ENCODE measurements at places on chromosomes 16 and 17.

DNA sequence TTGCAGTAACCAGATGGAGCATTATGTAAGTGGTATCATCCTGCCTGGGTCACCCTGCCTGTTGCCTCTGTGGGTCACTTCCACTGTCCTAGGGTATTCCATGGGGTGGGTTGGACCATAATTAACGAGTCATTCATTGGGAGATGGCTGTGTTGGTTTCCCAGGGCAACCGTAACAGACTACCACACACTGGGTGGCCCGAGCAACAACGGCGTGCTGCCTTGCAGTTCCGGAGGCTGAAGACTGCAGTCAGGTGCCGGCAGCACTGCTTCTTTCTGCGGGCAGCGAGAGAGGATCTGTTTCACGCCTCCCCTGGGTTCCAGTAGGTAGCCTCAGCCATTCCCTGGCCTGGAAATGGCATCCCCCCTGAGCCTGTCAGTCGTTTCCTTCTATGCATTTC is 28.9 kb upstream of the CMIP start:
- no peak for DNase-seq

DNA sequence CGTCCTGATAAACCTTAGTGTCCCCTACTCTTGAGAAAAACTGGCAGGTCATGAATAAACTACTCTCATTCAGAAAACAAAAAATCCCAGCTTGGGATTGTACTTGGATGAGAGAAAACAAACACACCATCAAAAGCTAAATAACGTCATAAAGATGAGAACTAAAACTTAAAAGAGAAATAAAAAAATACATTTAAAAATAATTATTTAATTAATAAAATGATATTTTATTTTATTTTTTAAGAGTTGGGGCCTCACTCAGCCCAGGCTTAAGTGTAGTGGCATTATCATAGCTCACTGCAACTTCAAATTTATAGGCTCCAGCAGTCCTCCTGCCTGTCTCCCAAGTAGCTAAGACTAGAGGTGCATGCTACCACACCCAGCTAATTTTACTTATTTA is 125.4 kb upstream of the CA10 start:
- DNase-seq: no peak

GRCh38 chr17:76556765-76557367 is 17.0 kb downstream of the PRCD start:
- no peak for DNase-seq

DNA sequence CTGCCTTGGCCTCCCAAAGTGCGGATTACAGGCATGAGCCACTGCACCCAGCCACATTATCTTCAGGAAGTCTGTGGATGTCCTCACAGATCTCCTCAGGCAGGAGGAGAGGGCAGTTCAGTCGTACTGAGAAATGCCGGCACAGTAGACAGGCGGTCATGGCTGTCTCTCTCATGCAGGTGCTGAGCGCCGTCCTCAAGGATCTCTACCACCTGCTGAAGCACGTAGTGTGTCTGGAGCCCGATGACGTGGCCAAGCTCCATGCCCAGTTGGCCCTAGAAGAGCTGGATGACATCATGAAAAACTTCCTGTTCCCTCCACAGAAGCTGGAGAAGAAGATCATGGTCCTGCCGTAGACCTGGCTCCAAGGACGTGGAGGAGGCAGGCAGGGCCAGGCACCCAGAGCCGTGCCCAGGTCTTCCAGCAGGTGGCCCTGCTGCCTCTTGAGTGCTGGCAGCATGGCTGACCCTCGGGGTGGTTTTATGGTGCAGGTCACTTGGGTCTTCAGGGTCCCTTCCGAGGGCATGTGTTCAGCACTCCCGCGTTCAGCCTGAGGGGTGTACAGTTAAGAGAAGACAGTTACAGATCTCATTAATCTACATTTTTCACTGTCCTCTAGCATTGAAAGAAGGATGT is 22.0 kb upstream of the HAS3 start:
- no peak for DNase-seq

DNA sequence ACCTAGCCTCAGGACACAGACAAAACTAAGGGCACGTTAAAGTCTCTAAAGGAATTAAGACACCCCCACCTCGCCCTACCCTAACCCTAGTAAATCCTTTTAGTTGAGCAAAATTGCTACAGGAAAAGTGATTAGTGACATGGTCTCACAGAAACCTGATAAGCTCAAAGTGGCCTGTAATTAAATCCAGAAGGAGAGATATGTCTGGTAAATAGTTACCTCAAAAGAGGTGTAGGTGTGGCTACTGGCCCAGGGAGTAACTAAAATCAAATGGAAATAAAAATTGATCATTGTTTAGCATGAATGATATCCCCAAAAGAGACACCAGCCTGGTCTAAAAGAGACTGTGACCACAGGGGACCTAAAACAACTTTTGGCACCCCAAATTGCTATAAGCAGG is 168.3 kb downstream of the SLC39A11 start:
- no peak for DNase-seq

- DNase-seq: no peak
These were observed 364.6 kb downstream of the GRIN2A start for GRCh38 chr16:9817586-9817985.

- DNase-seq: no peak
These were observed at the start of gene ZFHX3 for GRCh38 chr16:73047536-73048291. Gene ZFHX3 (minus strand): TSS chr16:73048128. CDS start chr16:72960145, 87,983 bp downstream.

All from stimulated activated CD4-positive, alpha-beta T cell treated with anti-CD3 and anti-CD28 coated beads, Interleukin-15, amount 100 ng/mL, for 1 hour (primary cell).